ENCODE measurements at places on chromosomes 7 and 10.
A peak's percentile ranks its signal among the peaks of the same experiment; 100 is the strongest.

DNA sequence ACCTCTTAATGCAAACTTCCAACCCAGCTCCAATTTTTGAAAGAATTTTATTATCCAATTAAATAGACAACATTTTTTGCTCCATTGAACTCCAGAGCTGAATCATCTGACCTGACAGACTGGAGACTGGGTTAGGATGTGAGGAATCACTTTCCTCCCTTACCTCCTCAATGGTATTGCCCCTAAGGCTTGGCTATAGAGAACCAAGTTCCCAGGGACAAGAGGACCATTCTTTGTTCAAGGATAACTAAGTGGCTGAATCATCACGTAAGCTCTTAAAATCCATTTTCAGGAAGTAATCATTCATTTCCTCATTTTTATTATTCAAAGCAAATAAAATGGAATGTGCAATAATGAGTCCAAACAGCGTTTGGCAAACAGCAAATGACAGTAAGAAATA, 335.1 kb downstream of the GATA3 start:
- no peaks in the 10 kb centered on the region for H3K4me1 ChIP-seq

GRCh38 chr7:92421676-92422435, 25.4 kb upstream of the GATAD1 start:
- no peak for DNase-seq
- H3K36me3 ChIP-seq: no peaks in the 10 kb centered on the region
- peaks cover 3% of the 10 kb centered on the region for H3K27me3 ChIP-seq
- H3K4me1 ChIP-seq: peaks cover 3% of the 10 kb centered on the region
- H3K4me3 ChIP-seq: no peak overlapping the region

DNA sequence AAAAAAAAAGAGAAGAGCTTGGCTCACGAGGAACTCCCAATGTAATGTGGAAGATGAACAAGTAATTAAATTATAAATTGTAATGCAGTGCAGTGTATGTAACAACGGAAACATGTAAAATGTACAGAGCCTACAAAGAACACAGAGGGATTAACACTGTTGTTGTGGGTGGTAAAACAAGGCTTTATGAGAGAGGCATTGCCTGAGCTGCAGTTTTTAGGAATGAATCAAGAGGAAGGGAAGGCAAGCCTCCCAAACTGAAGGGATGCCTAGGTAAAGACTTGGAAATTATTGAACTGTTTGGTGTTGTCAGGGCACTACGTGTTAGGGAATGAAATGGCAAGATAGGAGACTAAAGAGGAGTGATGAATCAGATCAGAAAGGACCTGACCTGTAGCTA, 213.7 kb downstream of the HTR7 start:
- no peaks in the 10 kb centered on the region for H3K27me3 ChIP-seq
- no peak overlapping the region for H3K27ac ChIP-seq
- no peak for DNase-seq
- no peaks in the 10 kb centered on the region for H3K36me3 ChIP-seq
- no peaks in the 10 kb centered on the region for H3K4me1 ChIP-seq
- no peak overlapping the region for H3K4me3 ChIP-seq

- H3K4me1 ChIP-seq: no peaks in the 10 kb centered on the region
- H3K36me3 ChIP-seq: peaks cover 72% of the 10 kb centered on the region
- no peak overlapping the region for H3K27ac ChIP-seq
- H3K4me3 ChIP-seq: no peak overlapping the region
Observed at GRCh38 chr7:158734861-158735260, 30.3 kb upstream of the NCAPG2 start.

DNA sequence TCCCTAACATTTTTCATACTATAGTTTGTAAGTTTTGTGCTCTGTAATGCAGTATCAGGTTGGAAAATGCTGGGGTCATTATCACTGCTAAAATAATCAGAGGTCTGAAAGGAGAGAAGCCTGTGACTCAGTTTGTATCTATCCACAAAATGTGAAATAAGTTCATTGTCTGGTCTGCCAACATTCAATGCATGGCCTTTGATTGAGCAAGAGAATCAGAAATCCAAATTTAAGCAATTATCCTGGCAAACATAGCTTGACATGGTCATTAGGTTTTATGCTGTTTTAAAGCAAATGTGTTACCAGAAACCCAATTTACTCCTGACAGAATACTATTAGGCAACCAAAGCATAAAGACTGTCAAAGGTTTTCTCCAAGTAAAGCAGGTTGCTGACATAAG, 709.7 kb upstream of the SEMA3D start:
- H3K36me3 ChIP-seq: no peaks in the 10 kb centered on the region
- DNase-seq: no peak
- no peaks in the 10 kb centered on the region for H3K4me1 ChIP-seq
- no peak overlapping the region for H3K4me3 ChIP-seq
- H3K27ac ChIP-seq: no peak overlapping the region
- H3K27me3 ChIP-seq: no peaks in the 10 kb centered on the region

DNA sequence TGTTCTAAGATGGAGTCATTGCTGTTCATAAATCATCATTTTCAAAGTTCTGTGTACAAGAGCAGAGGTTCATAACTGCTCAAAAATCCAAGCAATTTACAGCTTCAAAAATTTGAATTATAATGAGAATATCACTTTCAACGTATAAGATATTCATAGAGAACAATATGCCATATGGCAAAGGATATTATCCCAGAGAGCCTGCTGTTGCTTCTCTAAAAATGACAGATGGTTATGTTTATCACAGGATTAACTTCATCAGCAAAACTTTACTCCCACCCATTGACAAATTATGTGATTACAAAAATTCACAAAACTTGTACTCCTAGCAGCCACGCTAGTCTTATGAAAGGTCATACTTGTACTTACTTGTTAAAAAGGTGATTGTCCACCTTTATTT, 105.1 kb downstream of the PIP4K2A start:
- peaks cover 12% of the 10 kb centered on the region for H3K36me3 ChIP-seq
- H3K27ac ChIP-seq: peak overlapping the region; percentile 82
- no peak overlapping the region for H3K4me3 ChIP-seq
- H3K4me1 ChIP-seq: peaks cover 77% of the 10 kb centered on the region
- H3K27me3 ChIP-seq: no peaks in the 10 kb centered on the region

GRCh38 chr7:157590526-157590925, 253.7 kb downstream of the DNAJB6 start:
- no peaks in the 10 kb centered on the region for H3K4me1 ChIP-seq
- H3K27me3 ChIP-seq: no peaks in the 10 kb centered on the region
- no peak overlapping the region for H3K4me3 ChIP-seq
- H3K36me3 ChIP-seq: no peaks in the 10 kb centered on the region
- no peak for DNase-seq

GRCh38 chr7:148191391-148192065, 399.0 kb upstream of the C7orf33 start:
- H3K4me1 ChIP-seq: no peaks in the 10 kb centered on the region
- DNase-seq: no peak
- H3K4me3 ChIP-seq: no peak overlapping the region
- H3K27me3 ChIP-seq: no peaks in the 10 kb centered on the region

DNA sequence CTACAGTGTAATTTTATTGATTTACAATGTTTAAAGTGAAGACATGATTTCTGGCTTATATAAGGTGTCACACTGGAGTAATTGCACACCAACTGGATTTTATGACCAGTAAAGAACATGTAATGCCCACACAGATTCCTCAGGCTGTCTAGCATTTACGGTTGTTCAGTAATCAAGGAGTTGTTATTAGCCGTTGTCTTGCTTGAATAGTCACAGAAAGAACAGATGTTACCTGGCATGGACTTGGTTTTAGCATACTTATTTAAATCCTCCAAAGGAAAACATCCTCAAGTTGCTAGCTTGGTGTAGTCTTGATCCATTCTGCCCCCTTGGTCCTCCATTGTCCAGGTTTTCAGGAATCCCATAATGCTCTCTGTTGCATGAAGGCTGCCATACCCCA, 65.8 kb downstream of the POU6F2 start:
- no peak overlapping the region for H3K27ac ChIP-seq
- H3K36me3 ChIP-seq: no peaks in the 10 kb centered on the region
- DNase-seq: no peak
- H3K4me1 ChIP-seq: no peaks in the 10 kb centered on the region

- H3K36me3 ChIP-seq: no peaks in the 10 kb centered on the region
- no peak overlapping the region for H3K4me3 ChIP-seq
- H3K27me3 ChIP-seq: no peaks in the 10 kb centered on the region
Observed at GRCh38 chr10:71314028-71314693, 4.9 kb upstream of the SLC29A3 start.

DNA sequence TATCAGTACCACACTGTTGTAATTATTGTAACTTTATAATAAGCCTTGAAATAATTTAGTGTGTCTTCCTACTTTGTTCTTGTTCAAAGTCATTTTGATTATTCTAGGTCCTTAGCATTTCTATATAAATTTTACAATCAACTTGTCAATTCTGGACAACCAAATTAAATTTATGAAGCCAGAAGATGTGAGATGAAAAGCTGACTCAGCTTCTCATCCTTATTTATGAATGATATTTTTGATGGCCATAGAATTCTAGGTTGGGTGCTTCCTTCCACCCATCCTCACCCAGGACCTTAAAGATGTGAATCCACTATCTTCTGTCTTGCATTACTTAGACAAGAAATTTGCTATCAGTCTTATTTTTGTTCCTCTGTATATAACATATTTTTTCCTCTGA, 261.1 kb downstream of the GFRA1 start:
- no peaks in the 10 kb centered on the region for H3K4me1 ChIP-seq
- H3K36me3 ChIP-seq: no peaks in the 10 kb centered on the region
- H3K27ac ChIP-seq: no peak overlapping the region
- no peaks in the 10 kb centered on the region for H3K27me3 ChIP-seq
- H3K4me3 ChIP-seq: no peak overlapping the region

- no peaks in the 10 kb centered on the region for H3K27me3 ChIP-seq
- no peak overlapping the region for H3K4me3 ChIP-seq
- H3K27ac ChIP-seq: no peak overlapping the region
- no peaks in the 10 kb centered on the region for H3K4me1 ChIP-seq
- H3K36me3 ChIP-seq: no peaks in the 10 kb centered on the region
Observed at GRCh38 chr7:140581411-140581810, 59.2 kb downstream of the DENND2A start.

DNA sequence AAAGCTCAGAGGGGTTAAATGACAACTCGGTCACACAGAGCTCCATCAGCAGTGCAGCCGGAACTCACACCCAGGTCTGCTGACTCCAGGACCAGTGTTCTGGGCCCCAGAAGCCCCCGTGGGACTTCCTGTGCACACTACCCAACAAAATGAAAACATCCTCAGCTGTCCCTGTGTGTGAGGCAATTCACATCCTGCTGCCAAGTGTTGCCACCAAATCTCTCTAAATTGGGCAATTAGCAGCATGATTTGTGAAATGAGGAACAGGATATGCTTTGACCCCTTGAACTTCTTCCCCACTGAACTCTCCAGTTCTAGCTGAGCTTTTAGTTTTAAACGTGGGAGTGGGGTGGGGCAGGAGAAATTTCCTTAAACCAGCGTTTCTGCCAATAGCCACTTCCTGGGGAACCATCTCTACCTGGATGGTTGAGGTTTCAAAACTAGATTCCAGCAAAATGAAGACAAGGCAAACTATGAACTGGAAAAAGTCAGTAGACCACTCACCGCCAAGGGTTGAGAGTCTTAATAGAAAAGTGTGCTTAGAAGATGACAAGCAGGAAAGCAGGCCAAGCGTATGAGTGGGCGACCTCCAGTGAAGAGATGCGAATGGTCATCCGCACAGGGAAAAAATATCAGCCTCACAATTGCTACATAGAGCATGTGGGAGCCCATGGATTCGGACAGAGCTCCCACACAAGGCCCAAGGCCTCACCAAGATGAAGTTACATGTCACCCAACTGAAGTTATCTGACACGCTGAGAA, 51.9 kb upstream of the CHST15 start:
- no peak overlapping the region for H3K27ac ChIP-seq
- no peak overlapping the region for H3K4me3 ChIP-seq
- no peak for DNase-seq
- H3K4me1 ChIP-seq: no peaks in the 10 kb centered on the region
- H3K27me3 ChIP-seq: no peaks in the 10 kb centered on the region
- H3K36me3 ChIP-seq: no peaks in the 10 kb centered on the region

DNA sequence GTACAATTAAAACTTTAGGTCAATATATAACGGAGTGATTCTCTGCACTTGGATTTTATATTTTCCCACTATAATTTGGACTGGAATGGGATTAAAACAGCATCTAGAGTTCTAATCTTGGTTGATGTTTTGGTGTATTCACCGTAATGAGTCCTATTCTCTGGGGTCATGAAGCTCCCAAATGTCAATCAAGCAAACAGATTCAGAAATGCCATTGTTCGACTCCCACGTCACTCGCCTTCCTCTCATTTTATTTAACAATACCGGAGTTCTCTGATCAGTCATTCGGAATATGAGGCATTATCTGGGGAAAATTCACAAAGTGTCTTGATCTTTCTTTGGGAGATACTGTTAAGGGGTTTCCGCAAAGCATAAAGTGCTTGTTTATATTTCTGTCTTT, 26.5 kb downstream of the SKIDA1 start:
- H3K4me1 ChIP-seq: peaks cover 43% of the 10 kb centered on the region
- no peak overlapping the region for H3K4me3 ChIP-seq
- peaks cover 59% of the 10 kb centered on the region for H3K27me3 ChIP-seq
- H3K36me3 ChIP-seq: no peaks in the 10 kb centered on the region
- DNase-seq: no peak
- no peak overlapping the region for H3K27ac ChIP-seq

DNA sequence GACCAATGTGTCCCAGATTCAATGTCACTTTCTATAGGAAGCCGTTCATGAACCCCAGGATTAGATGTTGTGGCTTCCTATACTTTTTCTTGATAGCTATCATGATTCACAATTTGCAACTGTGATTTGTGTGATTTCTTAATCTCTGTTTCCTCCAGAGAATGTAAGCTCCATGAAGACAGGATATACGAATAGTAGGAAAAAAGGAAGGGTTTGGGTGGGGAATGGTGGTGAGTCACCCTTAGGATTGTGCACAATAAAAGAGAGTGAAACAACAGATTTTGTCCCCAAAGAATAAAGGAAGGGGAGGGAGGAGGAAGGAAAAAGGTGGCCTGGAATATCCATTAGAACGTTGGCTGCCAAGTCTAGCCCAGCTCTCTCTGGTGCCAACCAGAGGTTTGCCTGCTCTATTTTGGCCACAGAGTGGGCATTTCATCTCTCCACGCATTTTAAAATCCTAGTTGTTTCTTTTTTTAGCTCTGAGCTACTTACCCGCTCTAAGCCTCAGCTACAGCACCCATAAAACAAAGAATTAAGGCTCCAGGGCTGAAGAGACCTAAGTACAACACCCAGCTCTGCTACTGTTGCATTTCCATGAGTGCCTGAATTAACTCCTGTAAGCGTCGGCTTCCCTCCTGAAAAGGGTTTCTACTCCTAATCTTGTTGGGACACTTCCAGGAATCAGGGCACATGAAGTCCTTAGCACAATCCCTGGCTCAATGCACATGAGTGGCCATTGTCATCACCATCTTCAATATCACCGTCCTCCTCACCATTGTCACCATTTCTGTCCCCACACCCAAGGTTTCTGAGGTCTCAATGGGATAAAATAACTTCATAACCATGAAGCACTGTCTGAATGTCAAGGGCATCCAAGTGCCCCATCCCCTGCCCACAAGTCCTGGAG, 3.5 kb downstream of the HK1 start:
- no peak overlapping the region for H3K27ac ChIP-seq
- no peak overlapping the region for H3K4me3 ChIP-seq
- no peak for DNase-seq

GRCh38 chr10:18659819-18660535, 746 bp downstream of the ARL5B start:
- peak overlapping the region; percentile 92 for H3K27ac ChIP-seq
- DNase-seq: no peak
- no peaks in the 10 kb centered on the region for H3K4me1 ChIP-seq
- peak overlapping the region; percentile 94 for H3K4me3 ChIP-seq
- no peaks in the 10 kb centered on the region for H3K36me3 ChIP-seq

All from effector memory CD4-positive, alpha-beta T cell (primary cell).